SK-N-SH (cell line): ENCODE measurements at places on chromosomes 1 and 21.

DNA sequence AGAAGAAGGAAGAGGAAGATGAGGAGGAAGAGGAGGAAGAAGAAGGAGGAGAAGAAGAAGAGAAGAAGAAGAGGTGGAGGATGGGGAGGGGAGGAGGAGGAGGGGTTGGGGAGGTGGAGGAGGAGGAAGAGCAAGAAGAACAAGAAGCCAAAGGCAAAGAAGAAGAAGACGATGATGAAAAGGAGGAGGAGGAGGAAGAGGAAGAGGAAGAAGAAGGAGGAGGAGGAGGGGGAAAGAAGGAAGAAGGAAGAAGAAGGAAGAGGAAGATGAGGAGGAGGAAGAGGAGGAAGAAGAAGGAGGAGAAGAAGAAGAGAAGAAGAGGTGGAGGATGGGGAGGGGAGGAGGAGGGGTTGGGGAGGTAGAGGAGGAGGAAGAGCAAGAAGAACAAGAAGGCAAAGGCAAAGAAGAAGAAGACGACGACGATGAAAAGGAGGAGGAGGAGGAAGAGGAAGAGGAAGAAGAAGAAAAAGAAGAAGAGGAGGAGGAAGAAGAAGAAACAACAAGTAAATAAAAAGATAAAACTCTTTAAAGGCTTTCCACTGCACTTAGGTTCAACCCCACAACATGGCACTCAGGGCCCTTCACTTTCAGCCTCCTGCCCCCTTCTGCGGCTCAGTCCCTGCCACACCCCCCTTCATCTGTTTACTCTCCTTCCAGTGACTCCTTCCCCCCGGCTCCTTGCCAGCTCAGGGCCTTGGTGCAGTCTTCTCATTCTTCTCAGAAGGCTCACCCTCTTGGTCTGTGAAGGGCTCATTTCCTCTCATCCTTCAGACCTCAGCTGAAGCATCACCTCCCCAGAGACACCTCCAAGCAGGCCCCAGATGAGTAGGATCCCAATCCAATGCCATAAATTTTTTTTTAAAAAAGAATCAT lies 114.0 kb downstream of the KCNN3 start:
- peak; percentile 33 for DNase-seq

GRCh38 chr1:204583909-204584632 lies 67.9 kb downstream of the MDM4 start:
- peak; percentile 75 for DNase-seq

- DNase-seq, result no peak
Observed at GRCh38 chr1:206002871-206003801, at the start of gene RAB7B. TSS of gene RAB7B (minus strand) at chr1:206003395. CDS start at chr1:205994135, 9,260 bp downstream.

DNA sequence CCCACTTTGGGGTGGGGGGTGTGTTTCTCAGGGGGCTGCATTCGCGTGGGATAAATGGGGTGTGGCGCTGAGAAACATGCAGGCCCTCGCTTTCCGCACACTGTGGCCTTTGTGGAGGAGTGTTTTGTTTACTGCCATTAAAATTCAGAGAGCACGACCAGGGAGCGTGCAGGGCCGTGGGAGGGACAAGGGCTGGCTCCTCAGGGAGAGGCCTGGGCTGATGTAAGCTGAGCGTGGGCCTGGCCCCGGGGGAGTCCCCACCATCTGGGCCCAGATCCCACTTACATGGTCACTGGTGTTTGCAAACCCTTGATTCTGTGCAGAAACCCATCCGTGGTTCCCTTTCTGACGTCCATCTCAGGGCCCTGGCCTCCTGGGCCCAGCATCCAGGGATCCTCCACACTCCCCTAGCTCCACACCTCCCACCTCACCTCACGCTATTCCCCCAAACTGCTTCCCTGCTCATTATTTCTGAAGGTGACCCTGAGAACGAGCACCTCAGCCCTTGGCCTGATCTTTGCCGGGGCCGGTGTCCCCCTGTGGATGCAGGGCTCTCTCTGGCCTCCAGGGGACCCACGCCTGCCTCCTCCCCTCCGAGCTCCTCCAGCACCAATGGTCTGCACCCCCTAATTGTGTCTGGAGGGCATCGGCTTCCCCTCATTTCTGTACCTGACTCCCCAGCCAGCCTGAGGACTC lies 92.5 kb upstream of the SIM2 start:
- DNase-seq, result no peak

DNA sequence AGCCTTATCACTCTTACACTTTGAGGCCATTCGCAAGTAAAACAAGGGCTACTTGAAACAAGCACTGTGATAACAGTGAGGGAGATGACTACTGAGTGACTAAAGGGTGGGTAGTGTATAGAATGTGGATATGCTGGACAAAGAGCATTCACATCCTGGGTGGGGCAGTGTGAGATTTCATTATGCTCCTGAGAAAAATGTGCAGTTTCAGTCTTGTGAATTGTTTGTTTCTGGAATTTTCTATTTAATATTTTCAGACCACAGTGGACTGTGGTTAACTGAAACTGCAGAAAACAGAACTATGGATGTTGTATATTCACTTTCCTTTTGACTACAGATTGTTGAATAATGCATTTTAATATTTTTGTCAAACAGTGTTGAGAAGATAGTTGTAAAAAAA lies 25.1 kb upstream of the B3GALT2 start:
- DNase-seq, result no peak

- DNase-seq, result peak; percentile 70
Observed at GRCh38 chr1:39657923-39658485, 13.9 kb downstream of the NT5C1A start.

DNA sequence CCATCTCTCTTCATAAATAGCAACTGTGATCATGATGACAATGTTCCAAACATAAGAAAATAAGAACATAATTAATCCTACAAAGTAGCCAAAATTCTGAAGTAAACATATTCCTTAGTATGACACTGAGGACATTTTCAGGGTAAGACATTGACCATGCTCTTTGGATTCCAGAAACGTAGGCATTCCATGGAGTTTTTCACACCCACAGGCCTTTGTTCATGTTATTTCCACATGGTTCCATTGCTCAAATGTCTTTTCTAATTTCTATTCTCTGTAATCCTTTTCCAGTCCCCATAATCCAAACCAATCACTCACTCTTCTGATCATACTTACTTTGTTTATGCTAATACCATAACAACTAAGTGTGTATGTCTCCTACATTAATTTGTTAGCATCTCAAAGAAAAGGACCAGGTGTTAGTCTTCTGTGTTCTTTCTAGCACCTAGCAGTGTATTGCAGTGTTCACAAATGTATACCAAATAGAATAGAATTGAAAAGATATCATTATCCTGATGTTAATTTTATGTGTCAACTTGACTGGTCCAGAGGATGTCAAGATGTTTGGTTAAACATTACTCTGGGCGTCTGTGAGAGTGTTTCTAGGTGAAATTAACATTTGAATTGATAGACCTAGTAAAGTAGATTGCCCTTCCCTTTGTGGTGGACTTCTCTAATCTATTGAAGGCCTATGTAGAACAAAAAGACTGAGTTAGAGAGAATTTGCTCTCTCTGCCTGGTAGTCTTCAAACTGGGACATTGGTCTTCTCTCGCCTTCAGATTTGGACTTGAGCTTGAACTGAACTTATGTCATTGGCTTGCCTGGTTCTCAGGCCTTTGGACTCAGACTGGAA lies 516.6 kb downstream of the PTPRC start:
- no peak for DNase-seq

DNA sequence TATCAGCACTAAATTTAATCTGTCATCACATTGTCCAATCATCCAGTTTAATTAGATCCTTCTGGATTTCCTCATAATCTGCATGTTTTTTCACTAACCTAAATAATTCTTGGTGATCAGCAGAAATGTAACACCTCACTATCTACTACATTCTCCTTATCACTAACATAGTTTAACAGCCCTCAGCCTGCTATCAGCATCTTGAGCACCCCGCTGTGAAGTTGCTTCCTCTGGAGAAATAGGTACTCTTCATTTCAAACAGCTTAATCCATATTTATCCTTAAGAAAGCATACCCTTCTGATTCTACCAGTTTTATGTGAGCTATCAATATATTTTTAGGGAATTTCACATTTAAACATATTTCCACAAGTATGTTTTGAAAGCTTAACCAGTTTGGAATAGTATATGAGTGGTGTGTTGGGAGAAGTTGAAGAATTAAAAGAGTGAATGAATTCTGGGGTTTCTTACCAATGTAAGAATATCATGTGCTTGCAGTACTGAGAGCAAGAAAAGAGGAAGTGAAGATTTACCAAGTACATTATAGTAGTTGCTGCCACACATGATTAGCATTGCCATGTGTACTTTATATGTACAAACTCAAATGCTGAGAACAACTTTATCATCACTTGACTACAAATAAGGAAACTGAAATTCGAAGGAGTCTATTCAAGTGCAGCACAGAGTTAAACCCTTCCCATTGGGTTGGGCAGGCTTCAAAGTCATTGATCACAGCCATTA lies 771.1 kb upstream of the ADGRL4 start:
- no peak for DNase-seq

DNA sequence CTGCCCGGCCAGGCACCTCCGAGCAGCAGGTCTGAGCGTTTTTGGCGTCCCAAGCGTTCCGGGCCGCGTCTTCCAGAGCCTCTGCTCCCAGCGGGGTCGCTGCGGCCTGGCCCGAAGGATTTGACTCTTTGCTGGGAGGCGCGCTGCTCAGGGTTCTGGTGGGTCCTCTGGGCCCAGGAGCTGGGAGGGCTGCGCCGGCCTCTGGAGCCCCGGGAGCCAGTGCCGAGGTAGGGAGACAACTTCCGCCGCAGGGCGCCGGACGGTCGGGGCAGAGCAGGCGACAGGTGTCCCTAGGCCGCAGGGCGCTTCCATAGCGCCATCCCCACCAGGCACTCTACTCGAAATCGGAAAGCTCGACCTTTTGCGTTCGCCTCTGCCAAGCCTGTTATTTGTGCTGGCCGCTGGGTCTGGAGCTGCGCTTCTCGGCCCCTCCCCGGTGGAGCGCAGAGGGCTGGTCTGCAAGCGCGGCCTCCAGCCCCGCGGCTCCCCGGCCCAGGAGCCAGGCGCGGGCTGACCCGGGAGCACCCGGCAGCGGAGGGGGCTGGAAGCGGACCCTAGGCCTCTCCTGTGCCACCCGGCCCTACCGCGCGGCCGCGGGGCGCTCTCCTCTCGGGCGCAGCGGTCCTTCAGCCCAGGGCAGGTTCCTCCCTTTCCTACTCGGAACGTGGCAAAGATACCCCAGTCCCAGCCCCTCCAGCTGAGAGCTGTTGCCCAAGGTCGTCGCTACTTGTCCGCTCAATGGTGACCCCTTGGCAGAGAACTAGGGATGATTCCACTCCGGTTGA lies 2.2 kb downstream of the SIM2 start:
- peak; percentile 51 for DNase-seq

DNA sequence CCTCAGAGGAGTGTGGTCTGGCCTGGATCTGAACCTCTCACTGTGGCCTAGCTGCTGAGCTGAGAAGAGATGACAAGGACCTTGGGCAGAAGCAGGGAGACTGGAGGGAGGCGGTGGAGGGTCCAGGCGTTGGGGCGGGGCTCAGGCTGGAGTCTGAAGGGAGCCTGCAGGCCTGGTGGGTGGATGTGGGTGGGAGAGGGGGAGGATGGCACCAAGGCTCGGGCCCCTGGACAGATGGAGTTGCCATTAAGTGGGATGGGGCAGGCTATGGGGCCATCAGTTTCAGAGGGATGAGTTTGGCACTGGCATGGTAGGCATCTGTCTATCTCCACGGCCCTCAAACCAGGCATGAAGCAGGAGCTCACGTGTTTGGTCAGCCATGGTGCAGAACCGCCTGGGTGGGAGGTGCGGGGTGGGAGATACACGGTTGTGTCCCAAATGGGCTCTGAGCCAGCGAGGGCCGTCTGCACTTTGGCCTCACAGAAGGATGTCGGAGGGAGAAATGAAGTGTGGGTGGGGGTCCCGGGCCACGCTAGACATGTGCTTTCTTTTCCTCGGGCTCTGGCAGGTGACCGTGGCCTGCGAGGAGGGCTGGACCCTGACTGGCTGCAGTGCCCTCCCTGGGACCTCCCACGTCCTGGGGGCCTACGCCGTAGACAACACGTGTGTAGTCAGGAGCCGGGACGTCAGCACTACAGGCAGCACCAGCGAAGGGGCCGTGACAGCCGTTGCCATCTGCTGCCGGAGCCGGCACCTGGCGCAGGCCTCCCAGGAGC lies 23.6 kb downstream of the PCSK9 start:
- DNase-seq, result peak; percentile 18

DNA sequence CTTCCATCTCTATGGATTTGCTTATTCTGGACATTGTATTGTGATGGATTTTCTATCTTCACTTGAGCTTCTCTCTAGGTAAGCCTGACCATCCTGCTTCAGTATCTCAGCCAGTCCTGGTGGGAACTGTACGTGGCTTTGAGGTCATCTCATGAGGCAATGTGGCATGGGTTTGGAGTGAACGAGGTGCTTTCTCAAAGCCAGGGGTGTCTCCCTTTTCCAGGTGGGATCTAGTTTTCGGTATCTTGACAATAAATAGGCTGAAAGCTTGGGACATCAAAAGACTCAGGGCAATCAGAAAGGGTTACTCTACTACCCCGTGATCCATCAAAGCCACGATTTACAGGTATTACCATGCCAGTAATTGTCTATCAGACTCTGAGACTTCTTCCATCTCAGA lies 40.8 kb downstream of the AZIN2 start:
- no peak for DNase-seq

DNA sequence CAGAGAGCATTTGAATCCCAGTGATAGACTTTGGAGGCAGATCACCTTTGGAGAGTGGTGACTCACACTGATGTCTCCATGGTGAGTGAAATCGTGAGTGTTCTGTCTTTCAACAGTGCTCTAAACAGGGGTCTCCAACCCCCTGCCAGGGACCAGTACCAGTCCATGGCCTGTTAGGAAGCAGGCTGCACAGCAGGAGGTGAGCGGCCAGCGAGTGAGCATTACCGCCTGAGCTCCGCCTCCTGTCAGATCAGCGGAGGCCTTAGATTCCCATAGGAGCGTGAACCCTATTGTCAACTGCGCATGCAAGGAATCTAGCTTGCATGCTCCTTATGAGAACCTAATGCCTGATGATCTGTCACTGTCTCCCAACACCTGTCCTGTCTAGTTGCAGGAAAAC lies 61.8 kb upstream of the B3GALNT2 start:
- DNase-seq, result no peak

DNA sequence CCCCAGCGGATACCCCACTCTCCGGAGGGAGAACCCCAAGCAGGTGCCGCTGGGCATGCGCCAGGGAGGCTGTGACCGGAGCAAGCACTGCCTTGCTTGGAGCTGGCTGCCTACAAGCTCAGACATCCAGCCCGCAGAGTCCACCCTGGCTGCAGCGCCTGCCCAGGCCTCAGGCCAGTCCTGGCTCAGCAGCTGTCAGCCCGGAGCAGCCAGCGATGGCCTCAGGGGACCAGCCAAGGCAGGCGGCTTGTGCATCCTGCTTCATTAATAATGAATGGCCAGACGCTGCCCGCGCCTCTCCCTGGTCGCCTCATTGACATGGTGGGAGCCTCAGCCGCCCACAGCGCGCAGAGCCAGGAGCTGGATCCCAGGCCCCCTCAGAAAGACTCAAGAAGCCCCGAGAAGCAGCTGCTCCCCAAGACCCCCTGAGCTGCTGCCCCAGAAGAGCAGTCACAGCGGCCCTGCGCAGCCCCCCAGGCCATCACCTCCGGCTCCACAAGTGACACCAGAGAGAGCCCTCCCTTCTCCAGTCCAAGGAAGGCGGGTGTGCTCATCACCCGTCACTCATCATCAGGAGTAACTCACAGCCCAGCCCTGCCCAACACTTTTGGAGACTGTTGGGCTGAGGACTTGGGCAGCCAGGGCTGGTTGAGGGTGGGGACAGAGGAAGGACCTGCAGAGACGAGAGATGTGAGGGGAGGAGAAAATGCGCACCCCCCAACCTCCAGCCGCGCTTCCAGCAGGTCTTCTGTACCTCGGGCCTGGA lies 19.6 kb downstream of the KCNAB2 start:
- no peak for DNase-seq

- DNase-seq, result no peak
Observed at GRCh38 chr1:96964761-96965160, 243.2 kb downstream of the PTBP2 start.

GRCh38 chr1:20220036-20220435 lies 33.7 kb upstream of the PLA2G2C start:
- DNase-seq, result peak; percentile 34

GRCh38 chr1:207077012-207077411 lies 11.6 kb upstream of the C4BPB start:
- no peak for DNase-seq
